ENCODE measurements at places on chromosomes 6 and 20.

GRCh38 chr6:55009131-55009530, 162.6 kb downstream of the FAM83B start:
- DNase-seq = no peak

GRCh38 chr6:155611742-155612141, 156.1 kb upstream of the NOX3 start:
- no peak for DNase-seq

DNA sequence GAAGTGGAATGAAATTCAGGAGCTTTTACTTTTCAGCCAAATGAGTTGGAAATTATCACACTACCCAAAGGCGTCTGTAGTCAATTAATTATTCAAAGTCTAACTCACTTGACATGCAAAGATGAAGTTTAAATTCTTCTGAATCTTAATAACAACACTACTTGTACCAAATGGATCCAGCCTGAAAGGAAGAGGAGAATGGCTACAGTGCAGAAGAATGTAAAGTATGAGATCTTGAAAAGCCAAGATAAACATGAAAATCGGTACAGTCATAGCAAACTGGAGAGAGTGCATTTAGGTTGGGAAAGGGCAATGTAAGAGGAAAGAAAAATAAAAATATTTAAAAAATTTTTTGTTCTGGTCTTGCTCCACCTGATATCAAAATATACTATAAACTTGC, 195.5 kb downstream of the SIM1 start:
- no peak for DNase-seq

DNA sequence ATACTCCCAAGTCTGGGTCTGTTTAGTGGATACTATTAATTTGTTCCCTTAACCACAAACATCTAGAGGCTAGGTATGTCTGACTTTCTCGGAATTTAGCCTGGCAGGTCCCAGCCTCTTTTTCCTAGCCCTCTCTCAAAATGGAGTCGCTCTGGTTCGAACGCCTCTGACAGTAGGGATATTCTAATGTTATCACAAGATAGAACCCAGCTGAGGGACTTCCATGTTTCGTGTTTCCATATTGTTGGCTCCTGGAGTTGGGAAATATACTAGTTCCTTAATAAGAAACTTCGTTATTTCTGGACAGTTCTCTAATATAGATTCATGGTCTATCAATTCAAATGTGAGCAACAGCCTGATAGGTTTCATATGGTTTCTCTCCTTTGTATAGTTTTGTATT, 16.4 kb downstream of the CYB5R4 start:
- DNase-seq = no peak

GRCh38 chr20:2603816-2604505, 48.5 kb upstream of the NOP56 start:
- no peak for DNase-seq

DNA sequence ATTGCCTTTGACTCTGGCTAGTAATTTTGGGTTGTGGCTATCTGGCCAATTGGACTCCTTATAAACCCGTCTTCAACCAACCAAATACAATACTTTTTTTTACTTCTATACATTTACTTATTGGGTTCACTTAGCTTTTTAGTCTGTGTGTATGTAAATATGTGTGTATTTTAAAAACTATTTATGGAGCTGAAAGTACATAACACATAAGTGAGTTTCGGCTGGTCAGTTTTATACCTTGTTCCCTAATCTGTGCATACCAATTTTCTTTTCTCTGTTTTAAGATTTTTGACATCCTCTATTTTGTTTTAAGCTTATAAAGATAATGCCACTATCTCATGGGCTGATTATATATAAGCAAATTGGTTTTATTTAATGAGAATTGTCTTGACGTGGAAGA, 129.5 kb downstream of the LRRC1 start:
- DNase-seq = no peak

DNA sequence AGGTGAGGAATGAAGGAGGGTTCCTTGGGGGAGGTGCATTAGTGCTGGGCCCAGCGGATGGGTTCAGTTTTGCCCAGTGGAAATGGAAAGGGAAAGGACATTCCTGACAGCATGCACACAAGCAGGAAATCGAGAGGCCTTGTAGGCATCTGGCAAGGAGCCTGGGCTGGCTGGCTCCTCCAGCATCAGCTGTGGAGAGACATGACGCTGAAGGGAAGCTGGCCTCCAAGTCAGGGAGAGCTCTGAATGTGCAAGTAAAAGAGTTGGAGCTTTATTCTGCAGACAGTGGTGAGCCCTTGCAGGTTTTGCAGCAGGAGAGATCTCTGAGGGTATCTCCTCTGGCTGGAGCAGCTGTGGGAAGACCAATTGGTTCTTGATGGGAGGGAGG, 154.3 kb downstream of the MRPL14 start:
- DNase-seq = peak; percentile 0

DNA sequence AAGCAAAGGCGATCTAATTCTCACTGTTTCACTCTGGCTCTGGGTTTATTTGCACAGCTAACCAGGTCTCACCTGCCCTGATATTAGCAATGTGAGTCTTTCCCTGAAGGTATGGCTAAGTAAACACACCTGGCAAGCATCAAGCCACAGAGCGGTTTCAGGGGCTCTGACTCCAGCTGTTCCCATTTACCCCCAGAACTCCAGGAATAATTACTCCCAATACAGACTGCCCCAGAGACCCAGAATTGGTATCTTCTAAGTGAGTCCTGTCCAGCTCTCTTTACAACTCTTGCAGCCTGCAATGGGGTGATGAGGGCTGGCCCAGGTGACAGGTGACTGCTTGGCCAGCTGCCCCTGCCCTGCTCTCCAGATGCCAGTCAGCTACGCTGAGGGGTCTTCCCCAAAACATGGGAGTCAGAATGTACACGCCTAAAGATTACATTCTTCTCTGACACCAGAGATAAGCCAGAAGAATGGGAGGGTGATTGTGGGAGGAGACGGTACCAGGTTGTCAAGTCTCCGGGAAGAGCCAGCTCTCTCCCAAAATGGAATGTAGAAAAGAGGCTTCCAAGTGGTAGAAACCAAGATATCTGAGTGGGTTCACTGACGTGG, 4.9 kb upstream of the LRRN4 start:
- DNase-seq = no peak

DNA sequence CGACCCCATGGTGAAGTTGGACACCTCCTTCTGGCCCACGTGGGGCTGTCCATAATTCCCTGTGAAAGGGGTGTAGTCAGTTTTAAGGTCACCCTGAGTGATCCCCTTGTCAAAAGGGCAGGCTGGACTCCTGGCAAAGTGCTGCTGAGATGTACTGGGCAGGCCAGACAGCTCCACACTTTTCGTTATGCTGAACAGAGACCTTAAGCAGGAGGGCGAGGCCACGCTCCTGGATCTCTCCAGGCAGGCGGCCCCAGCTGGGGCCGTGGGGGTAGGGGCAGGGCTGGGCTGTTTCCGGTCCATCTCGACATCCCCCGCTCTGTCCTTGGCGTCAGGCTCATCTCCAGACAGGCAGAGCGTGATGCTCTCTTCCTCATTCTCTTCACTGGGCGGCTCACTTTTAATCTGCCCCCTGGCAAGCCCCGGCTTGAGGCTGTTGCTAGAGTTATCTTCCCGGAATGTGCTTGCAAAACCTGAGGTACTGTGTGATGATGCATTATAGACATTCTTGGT, 56.7 kb downstream of the GJA10 start:
- no peak for DNase-seq

- DNase-seq = no peak
These were observed 30.0 kb downstream of the PPP1R3G start for GRCh38 chr6:5115168-5115567.

GRCh38 chr6:42503894-42504293, 52.2 kb upstream of the TRERF1 start:
- no peak for DNase-seq

DNA sequence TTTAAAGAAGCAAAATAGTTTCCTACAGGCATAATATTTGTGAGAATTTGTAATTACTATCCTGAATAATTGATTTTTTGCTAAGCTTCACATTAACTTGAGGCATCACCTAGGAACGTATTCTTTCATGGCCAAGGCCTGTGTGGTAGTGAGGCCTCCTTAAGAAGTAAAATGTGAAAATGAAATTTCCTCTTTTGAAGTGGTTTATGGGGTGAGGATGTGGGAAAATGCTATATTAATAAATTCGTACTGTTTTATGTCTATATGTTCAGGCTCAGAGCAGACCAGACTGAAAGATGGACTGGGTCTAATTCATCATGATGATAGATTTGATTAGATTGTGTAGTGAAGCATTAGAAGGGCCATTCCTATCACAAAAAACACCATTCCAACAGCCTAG, 33.1 kb downstream of the MYLIP start:
- DNase-seq = no peak

DNA sequence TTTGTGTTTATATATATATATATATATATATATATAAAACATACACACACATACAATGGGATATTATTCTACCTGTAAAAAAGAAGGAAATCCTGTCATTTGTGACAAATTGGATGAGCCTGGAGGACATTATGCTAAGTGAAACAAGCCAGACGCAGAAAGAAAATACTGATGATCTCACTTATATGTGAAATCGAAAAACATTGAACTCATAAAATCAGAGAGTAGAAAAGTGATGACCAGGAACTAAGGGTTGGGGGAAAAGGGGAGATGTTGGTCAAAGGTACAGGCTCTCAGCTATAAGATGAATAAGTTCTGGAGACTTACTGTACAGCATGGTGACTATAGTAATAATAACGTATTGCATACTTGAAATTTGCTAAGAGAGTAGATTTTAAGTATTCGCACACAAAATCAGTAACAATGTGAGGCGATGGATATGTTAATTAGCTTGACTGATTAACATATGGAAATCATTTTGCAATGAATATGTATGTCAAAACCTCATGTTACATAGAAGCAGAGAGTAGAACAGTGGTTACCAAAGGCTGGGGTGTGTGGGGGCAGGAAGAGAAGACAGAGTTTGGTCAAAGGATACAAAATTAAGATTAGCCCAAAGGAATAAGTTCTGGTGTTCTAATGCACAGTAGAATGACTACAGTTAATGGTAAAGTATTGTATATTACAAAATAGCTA, 92.3 kb upstream of the PHACTR1 start:
- DNase-seq = no peak

DNA sequence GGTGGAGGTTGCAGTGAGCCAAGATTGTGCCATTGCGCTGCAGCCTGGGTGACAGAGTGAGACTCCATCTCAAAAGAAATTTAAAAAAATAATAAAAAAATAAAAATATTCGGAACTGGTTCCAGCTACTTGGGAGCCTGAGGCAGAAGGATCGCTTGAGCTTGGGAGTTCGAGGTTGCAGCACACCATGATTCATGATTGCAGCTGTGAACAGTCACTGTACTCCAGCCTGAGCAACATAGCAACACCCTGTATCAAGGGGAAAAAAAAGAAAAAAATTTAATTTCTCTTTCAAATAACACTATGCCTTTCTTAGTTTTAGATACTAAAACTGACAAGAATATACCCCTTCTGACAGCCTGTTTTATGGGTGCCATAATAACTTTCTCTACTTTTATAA, 10.5 kb downstream of the KDM1B start:
- no peak for DNase-seq

GRCh38 chr6:82111114-82111513, 136.4 kb downstream of the IBTK start:
- DNase-seq = no peak

Measured in stimulated activated CD4-positive, alpha-beta T cell treated with anti-CD3 and anti-CD28 coated beads, Interleukin-4, amount 100 ng/mL, for 4 hours (primary cell).